ENCODE measurements at places on chromosomes 11 and 22.

GRCh38 chr11:126007238-126007637 lies 55.4 kb downstream of the CDON start:
- DNase-seq: no peak

GRCh38 chr22:35984183-35985175 lies 44.1 kb downstream of the RBFOX2 start:
- DNase-seq: no peak

DNA sequence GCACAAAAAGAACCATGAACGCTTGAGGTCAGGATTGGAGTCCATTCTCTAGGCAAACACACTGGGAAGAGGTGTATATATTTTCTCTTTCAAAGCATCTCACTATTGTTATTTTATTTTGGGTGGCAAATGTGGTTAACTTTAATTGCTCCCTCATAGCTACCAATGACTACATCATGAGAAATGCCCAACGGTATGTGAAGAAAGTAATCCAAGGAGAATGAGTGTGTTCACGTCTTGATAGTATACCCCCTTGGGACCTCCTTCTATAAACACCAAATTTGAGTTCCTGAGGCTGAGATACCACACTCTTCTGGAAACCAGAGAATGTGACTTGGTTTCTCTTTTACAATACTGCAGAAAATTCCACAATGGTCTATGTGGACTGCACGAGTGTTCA lies 15.8 kb downstream of the OR8D1 start:
- no peak for DNase-seq

GRCh38 chr22:30781271-30781875 lies 86.7 kb downstream of the OSBP2 start:
- no peak for DNase-seq
